ENCODE measurements at places on chromosomes 4 and X.

DNA sequence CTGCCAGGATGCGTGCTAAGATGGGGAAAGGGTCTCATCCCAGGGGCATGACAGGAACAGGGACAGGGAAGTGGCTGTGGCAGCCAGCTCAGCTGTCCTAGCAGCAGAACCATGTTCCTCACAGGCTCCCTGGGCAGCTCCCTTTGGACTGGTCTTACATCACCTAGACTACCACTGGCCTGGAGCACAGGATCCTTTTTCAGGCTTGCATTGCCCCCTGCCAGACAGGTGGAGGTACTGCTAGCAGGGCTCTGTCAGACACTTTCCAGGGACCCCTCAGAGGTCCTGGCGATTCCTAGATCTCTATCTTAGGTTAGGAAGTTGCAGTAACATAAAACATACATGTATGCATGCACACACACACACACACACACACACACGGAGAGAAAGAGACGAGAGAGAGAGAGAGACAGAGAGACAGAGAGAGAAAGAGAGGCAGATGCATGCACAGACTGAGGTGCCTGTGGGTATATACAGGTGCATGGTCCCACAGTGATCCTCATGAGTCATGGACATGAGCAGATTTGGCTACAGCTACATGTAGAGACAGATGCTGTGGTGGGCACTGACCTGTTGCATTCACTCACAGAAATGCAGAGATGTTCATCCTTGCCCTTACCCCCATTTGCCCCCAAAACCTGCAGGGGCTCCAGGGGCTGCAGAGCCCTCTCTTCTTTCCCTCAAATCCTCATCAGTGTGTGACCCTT is 63.6 kb downstream of the STARD8 start:
- no peak for DNase-seq

- DNase-seq: no peak
Measured at GRCh38 chrX:127558811-127559210, 493.4 kb downstream of the ACTRT1 start.

DNA sequence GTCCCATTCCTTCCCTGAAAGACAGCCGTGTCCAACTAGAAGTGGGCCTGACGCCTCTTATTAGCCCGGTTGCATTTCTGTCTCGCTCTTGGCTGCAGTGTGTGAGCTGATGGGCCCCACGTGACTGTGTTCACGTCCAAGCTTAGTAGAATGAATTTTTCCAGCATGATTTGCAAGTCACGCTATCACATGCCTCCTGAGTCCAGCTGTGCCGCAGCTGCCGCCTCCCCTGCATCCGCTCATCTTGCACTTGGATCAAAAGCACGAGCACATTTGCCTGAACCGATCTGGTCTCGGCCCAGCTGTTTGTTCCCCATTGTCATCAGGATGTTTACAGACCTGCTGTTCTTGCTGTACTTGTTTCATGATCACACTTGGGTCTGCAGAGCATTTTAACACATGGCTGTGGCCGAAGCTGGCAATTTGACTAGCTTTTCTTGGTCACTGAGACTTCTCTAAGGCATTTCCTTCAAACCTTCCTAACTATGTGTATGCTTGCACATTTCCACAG is 126.5 kb downstream of the KIT start:
- DNase-seq: peak; percentile 27

DNA sequence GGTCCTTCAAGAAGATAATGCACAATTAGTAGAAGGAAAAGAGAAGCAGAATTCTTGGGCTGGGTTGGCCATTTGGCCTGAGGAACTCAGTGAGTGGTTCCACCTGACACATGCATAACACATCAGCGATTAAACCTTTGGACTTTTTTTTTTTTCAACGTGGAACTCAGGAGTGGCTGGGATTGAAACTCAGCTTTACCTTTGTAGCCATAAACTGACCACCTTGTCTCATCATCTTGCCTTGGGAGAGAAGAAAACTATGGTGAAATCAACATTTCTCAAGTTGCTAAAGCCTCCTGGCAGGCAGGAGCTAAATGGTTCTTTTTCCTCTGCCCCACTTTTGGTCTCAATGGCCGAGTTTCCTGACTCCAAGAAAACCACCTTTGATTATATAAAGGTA is 16.3 kb downstream of the PTTG2 start:
- DNase-seq: no peak

DNA sequence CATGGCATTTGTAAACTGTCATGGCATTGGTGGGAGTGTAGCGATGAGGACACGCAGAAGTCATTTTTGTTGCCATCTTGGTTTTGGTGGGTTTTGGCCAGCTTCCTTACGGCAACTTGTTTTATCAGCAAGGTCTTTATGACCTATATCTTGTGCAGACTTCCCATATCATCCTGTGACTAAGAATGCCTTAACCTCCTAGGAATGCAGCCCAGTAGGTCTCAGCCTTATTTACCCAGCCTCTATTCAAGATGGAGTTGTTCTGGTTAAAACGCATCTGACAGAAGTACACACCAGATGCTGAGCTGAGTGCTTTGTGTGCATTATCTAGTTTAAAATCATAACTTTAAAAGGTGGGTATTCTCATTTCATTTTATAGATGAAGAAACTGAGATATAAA is 268.8 kb upstream of the GALNT7 start:
- no peak for DNase-seq

GRCh38 chrX:40010550-40011321 is 87.0 kb downstream of the BCOR start:
- DNase-seq: no peak

- DNase-seq: no peak
Measured at GRCh38 chr4:162406637-162407365, 243.0 kb upstream of the FSTL5 start.

- no peak for DNase-seq
Measured at GRCh38 chr4:16263056-16263455, 36.8 kb upstream of the TAPT1 start.

Data from suppressor macrophage treated with lipopolysaccharide for 4 hours (primary cell).